ENCODE measurements at places on chromosomes 4 and X.

- DNase-seq: no peak
Observed at GRCh38 chr4:3656416-3657356, 109.5 kb upstream of the ADRA2C start.

GRCh38 chr4:42767669-42768068 is 110.8 kb upstream of the ATP8A1 start:
- no peak for DNase-seq

DNA sequence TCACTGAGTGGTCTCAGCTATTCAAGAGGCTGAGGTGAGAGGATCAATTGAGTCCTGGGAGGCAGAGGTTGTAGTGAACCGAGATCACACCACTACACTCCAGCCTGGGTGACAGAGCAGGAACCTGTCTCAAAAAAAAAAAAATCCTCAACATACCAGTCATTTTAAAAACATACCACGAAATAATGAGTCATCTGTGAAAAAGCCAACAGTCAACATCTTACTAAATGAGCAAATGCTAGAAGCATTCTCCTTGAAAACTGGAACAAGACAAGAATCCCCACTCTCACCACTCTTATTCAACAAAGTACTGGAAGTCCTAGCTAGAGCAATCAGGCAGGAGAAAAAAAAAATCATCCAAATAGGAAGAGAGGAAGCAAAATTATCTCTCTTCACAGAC is 104.0 kb upstream of the ARHGEF9 start:
- no peak for DNase-seq

DNA sequence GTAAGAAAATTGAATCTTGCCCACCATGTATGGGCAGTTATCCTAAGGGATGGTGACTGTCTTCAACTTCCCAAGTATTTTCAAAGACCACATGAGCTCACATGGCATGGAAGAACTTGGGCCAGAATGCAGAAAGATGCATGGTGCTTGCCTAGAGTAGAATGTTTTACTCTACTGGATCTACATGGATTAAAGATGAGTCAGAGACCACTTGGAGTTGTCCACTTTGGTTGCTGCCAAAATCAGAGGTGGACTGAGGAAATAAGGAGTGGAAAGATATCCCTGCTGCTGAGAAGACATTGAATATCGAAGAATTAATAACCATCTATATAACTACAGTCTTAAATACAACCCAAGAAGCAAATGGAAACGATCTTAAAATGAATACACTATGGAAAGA is 498.1 kb downstream of the NLGN4X start:
- no peak for DNase-seq

GRCh38 chr4:113278324-113278934 is 229.0 kb downstream of the ANK2 start:
- peak; percentile 79 for DNase-seq

DNA sequence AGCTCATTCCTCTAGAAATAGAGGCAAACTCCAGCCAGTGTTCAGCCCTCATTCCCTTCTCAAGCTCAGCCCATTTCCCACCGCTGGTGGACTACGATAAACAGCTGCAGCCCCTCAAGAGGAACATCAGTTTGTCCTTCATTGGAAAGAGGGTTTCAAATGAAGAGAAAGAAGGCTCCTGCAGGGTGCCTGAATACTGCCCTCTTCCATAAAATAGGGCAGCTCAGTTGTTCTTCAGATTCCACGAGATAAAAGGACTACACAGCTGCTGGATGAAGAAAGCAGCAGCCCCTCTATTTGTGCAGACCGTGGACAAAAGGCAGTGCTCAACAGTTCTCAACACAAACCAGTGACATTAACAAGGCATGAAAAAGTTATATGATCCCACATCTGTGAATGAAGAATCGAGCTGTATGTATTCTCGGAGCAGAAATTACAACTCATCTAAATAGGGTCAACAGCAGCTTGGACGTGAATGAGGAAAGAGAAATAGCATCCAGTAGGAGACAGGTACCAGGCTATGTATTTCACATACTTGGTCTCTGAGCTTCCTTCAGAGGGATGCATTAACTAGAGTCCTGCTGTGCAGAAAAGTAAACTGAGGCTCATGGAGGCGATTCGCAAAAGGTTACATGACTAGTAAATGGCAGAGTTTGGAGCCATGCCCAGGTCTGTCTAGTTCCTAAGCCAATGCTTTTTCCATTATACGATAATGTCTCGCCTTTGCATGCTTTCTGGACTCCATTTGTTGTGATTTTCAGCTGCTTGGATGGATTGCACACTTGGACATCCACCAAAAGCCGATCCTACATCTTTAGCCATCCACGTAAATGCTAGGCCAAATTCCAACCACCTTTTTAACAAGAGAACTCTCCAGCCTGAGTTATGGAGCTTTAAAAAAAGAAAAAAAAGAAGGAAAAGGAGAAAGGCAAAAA is 301.2 kb upstream of the PPARGC1A start:
- DNase-seq: no peak

GRCh38 chr4:181911420-181911819 is 331.8 kb upstream of the TENM3 start:
- DNase-seq: no peak

GRCh38 chr4:128782076-128782715 is 27.3 kb upstream of the JADE1 start:
- no peak for DNase-seq

DNA sequence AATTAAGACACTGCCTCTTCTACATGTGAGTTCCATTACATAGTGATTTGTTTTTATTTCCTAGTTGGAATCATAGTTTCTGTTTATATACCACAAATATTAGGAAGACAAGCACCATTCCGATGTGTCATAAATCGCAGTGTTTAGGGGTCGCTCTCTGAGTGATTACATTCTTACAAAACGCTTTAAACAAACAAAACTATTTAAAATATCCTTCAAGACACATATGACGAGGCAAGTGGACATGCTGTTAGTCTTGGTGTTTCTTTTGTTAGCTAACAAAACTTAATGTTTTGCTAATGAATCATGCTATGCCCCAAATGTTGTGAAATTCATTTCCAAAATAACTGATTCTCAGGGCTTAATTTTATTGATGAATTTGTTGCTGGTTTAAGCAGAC is 1219.3 kb upstream of the PRKX start:
- no peak for DNase-seq

DNA sequence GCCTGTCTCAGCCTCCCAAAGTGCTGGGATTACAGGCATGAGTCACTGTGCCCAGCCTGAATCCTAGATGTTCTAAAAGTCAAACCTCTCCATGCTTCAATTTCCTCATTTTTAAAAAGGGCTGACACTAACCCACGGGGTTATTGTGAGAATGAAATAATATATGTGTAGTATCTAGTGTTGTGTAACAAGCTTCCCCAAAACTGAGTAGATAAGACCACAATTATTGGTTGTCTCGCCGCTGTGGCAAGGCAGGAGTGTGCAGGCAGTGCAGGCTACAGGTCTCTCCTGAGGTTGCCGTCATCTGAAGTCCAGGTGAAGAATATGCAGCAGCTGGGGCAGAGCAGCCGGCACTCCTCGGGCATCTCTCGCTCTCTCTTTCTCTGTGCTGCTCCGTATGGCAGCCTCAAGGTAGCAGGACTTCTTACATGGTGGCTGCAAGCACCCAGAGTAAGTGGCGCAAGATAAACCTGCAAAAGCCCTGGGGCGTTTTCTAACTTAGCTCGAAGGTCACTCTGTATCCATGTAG is 30.9 kb downstream of the RAB33B start:
- no peak for DNase-seq

DNA sequence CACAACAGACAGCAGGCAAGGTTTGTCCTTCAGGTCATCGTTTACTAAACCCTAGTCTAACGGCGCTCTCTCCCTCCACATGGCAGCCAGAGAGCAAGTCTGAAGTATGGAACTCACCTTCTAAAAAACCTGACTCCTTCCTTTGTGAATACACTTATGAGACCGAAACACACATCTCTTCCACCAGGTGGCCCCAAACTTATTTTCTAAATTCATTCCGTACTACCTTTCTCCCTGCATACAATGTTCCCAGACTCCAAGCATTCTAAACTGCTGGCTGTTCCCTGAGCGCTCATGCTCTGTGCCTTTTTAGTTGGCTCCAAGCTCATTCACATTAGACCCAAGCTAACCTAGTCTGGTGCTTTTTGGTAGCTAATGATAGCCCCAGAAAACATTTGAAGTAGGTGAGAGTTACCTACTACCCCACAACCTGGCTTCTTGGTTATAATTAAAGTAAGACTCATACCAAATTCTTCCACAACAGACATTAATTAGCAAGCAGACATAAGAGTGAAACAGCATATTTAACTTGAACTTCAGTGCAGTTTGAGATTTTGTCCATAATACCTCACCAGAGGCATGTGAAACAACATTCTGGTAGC is 67.6 kb upstream of the DCLK2 start:
- DNase-seq: peak; percentile 68
